ENCODE measurements at places on chromosomes 12 and 14. TPM values are rescaled to one million over a fixed set of nuclear protein-coding genes. Genes with fewer than 3 reads are reported as not detected.

DNA sequence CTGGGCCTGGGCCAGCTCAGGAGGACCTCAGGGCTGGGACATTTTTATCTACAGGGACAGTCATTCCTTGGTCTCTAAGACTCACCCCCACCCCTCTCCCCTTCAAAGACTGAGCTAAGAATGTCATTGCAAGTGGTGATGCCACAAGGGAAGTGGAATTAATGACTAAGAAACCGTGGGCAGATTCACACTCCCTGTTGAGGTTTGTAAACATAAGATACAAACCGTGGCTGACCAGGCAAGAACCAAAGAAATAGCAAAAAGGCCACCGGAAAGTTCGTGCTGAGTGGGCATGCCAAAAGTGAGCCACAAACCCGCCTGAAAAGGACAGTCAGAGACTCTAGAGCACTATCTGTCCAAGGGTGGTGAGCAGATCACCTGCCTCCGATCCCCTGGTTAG is 25.7 kb downstream of the NUAK1 start:
- DNase-seq = no peak

DNA sequence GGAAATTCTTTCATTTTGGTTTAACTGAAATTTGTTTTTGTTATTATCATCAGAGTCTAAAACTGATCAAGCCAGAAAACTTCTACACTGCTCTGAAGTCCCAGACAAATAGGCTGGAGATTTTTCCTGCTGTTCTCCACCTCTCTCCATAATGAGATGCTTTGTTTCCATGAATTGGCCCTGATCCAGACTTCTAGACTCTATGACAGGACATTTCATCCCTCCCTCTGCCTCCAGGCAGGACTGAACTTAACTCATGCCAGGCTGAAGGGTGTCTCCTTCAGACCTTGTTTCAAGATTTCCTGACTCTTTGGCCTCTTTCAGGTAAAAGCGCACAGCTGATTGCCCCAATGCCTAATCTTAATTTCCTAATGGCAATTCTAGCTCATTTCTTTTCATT is 69.1 kb upstream of the HOXC13 start:
- no peak for DNase-seq

CCDC38 gene
- polyA plus RNA-seq = 1.3 TPM

- DNase-seq = no peak
Measured at GRCh38 chr14:105168979-105169507, 467 bp upstream of the JAG2 start.

DNA sequence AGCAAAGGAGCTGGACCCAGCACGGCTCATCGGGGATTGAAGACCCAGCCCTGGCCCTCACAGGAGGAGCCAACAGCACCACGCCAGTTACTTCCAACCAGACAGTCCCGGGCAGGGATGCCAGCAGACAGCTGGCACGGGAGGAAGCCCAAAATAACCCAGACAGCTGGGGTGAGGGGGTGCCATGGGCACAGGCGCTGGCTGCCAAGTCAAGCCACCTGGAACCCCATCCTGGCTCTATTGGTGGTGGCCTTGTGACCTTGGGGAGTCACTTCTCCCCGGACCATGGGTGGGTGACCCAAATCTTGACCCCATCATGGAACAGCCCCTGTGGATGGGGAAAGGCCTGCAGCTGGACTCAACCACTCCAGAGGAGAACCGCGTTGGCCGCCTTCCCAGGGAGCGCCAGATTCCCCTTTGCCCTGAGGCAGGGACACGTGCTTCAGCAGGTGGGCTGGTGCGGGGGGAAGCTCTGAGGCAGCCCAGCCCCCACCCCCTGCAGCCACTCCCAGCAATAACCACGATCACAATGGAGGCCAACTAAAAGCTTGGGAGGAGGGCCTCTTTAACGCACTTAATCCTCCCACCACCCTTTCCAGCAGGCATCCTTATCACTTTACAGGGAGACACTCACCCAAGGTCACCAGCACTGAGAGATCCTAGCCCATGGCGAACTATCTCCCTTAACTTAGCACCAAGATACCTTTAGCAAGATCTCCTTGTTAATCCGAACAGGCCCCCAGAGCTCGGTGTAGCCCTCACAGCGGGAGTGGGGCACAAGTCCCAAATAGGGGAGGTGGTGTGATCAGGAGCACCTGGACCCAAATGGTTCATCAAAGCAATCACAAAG is 4.7 kb upstream of the RHOF start:
- DNase-seq = no peak

GRCh38 chr14:64060648-64061096 is 207.9 kb downstream of the SYNE2 start:
- no peak for DNase-seq

DNA sequence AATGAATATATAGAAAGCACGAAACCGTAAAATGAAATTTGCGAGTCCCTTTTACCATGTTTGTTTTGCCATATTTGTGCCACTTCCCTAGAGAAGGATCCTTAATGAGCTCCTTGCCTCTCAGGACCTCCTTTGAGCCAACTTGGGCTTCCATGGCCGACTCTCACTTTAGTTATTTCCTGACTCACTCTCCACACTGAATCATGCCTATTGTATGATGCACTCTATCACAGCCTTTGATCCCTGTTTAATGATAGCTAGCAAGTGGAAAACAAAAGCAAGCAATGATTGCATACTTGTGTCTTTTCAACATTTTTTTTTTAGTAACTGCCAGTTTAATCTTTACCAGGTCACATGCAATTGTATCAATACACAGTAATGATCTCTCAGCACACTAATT is 153.2 kb downstream of the CCER1 start:
- DNase-seq = no peak

GRCh38 chr14:79967453-79967852 is 243.9 kb downstream of the DIO2 start:
- no peak for DNase-seq

GRCh38 chr14:68680541-68681051 is 112.3 kb downstream of the ZFP36L1 start:
- DNase-seq = no peak

GRCh38 chr14:51630987-51631386 is 20.7 kb upstream of the FRMD6 start:
- DNase-seq = no peak

DNA sequence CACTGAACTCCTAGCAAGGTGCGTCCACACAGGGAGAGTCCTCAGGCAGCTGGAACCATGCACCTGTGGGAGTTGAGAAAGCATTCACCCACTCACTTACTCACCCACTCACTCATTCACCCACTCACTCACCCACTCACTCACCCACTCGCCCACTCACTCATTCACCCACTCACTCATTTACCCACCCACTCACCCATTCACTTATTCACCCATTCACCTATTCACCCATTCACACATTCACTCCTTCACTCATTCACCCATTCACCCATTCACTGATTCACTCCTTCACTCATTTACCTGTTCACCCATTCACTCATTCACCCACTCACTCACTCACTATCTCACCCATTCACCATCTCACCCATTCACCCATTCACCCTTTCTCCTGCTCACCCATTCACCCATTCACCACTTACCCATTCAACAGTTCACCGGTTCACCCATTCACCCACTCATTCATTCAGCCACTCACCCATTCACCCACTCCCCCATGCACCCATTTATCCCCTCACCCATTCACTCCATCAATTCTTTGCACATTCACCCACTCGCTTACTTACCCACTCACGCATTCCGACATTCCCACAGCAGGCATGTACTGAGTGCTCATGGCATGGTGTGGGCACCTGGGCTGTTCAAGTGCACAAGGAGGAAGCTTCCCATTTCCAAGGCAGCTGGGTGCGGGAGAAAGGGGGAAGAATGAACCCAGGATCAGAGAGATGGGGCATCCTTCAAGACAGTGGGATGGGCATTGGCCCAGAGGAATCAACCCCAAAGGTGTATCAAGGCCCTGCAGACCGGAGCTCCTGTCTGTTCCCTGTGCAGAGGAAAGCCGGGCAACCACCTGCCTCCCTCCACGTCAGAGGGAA is 135.2 kb upstream of the C14orf180 start:
- no peak for DNase-seq

All from left renal cortex interstitium (tissue), 4 donors.